ENCODE measurements at places on chromosomes 2 and 18.

GRCh38 chr18:47586418-47587070 lies 335.1 kb upstream of the SKOR2 start:
- no peak for DNase-seq

- DNase-seq, result no peak
These were observed 94.0 kb downstream of the GREB1L start for GRCh38 chr18:21335927-21336488.

DNA sequence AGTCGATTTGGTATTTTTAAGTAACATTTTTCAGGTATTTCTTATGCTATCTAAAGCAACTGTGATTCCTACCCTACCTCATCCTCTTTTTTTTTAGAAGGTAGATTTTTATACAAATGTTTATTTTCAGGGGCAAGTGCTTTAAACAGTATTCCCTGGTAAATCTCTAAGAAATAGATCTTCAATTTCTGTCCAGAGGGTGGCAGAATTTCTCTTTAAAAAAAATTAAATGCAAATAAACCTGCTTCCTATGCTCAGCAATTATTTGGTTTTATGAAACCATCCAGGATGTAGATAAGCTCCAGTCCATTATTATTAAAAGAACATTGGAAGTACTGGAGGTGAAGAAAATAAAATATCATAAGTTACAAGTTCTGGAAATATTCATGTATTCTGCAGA lies 191.9 kb downstream of the MYO3B start:
- DNase-seq, result no peak

GRCh38 chr2:150617351-150617978 lies 130.0 kb upstream of the RND3 start:
- no peak for DNase-seq

DNA sequence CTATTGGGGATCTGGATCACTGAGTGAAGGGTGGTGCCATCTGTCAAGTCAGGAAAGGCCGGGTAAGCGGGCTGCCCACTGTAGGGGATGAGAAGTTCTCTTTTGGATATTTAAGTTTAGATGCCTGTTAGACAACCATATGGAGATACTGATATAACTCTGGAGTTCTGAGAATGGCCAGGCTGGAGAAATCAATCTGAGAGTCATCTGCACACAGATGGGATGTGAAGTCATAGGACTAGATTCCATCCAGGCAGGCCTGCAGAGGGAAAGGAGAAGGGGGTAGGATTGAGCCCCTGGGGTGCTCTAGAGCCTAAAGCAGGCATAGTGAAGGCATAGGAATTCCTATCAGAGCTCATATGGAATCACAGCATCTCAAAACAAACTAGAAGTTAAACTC lies 30.1 kb downstream of the SPRED2 start:
- DNase-seq, result no peak

GRCh38 chr18:24935008-24935407 lies 417.0 kb downstream of the ZNF521 start:
- no peak for DNase-seq

DNA sequence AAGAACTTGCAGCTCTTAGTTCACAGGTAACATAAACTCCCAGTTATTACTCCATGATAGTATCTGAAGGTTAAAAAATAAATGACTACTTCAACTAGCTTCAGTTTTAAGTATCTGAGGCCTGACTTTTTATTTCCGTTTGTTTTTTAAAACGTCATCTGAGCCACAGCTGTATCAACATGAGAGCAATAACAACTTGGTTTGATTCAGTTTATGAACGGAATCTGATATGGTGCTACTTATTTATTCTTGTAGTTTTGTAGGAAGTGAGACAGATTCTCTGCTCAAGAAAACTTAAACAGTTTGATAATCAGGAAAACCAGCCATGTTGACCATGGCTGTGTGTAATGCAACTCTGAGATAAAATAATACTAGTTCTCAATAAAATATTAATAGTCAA lies 34.9 kb downstream of the NAB1 start:
- no peak for DNase-seq

DNA sequence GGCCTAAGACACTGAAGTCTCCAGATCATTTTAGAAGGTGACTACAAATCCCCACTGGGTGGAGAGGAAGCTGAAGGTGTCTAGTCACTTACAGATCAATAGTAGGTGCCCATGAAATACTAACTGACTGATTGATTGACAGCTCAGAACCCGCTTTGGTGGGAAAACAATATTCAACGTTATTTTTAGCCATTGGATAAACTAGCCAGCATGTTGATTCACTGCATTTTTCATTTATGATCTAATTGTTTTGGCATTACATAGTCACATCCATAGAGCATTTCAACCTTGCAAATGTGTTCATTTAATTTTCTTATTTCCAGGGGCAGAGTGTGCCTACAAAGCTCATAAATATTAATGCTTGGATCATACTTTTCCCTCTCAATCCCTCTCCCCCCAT lies 162.3 kb downstream of the MREG start:
- DNase-seq, result no peak

DNA sequence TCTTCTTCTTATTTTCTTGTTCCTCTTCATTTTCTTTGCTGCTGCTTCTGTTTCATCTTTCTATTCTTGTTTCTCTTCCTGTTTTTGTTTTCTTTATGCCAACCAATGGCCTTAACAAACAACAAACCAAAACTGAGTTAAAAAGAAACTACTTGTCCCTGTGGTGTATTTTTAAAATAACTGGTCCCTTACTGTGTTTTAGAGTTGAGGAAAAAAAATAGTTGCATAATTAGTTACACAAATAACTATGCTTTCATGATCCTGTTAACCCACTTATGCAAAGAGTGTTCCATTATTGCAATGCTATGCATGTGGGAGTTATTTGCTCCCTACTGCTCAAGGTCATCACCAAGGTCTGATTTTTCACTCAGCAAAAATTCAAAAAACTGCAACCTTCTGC lies 39.5 kb upstream of the IMP4 start:
- DNase-seq, result no peak

DNA sequence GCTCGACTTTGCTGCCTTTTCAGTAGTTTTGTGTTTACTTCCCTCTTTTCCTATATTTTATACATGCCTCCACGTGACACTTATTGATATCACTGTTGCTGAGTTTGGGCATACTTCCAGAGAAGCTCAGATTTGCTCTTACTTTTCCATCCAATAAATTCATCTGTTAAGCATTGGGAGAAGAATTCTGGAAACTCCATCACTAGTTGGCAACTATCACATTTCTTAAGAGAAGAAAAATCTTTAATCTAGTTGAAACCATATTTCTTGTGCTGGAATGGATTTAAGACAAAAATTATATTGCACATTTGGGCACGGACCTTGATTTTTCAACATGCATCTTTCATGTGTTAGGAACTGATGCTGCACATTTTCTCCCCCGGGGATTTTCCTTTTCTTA lies 52.6 kb upstream of the CPO start:
- DNase-seq, result no peak

Measured in HuH-7 (cell line).